HFF-Myc (cell line): ENCODE measurements at places on chromosomes 5 and 9.

- DNase-seq, result no peak
These were observed 64.4 kb downstream of the C9orf85 start for GRCh38 chr9:71975833-71976232.

GRCh38 chr9:109270441-109270840 is 50.4 kb downstream of the EPB41L4B start:
- no peak for DNase-seq

- DNase-seq, result no peak
These were observed 12.2 kb downstream of the GLDC start for GRCh38 chr9:6633378-6633777.

- no peak for DNase-seq
These were observed 11.2 kb upstream of the SETX start for GRCh38 chr9:132365986-132366385.

GRCh38 chr9:101119206-101119819 is 90.8 kb downstream of the PLPPR1 start:
- DNase-seq, result no peak
